SW 1271 (cell line): ENCODE measurements at places on chromosomes 3 and 15.

- DNase-seq = no peak
Observed at GRCh38 chr3:184371570-184372018, 6.4 kb downstream of the THPO start.

DNA sequence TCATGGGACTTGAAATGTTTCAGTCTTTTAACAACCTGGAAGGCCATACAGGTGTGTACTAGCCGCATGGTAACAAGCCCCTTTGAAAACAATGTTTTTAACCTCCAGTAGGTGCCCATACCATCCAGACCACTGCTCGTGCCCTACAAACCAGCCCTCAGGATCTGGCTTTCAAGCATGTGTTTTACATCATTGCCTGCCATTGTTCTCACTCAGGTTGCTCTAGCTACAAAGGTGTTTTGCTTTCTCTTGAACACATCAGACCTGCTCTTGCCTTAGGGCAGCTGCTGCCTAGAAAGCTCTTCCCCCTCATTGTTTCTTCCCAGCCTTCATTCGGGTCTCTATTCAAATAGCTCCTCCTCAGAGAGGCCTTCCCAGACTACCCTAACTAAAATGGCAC, 32.3 kb upstream of the MAP3K13 start:
- DNase-seq = no peak

DNA sequence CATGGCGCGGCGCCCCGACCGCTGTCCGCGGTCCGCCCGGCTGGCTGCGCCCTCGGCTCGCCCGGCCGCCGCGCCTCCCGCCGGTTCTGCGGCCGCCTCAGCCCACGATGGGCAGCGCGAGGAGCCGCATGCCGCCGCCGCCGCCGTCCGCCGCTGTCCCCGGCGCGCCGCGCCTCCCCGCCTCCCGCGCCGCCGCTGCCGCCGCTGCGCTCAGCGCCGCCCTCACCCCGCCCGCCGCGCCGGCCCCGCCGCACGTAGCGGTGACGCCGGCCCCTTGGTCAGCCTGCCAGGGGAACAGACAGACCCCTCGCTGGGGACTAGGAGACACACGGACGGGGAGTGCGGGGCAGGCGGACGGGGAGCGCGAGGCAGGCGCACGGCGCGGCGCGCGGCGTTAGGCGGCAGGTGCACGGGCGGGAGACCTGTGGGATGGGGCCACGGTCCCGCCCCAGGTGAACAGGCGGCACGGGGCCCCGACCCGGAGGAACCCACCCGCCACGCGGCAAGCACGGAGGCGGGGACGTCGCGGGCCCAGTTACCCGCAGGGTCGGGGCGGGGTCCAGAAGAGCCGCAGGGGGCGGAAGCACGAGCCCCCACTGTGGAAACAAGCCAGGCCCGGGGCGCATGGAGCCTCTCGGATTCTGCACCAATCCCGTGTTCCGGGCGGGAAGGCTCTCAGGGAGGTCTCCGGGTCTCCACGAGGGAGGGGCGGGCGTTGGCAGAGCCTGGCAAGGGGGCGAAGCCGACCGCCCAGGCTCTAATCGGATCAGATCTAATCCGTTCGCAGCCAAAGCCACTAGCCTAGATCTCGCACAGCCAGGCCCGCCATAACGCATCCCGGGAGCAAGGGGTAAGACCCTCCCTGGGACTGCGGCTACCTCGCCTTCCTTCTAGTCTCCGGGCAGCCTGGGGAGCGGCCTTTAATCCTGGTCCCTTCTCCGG, at the start of gene CSPG5:
TSS of gene CSPG5 (minus strand) at position 175 of the 942 bp plus-strand sequence. CDS start at position 3, 172 bp downstream.
- DNase-seq = no peak

GRCh38 chr15:100531204-100531603, 2.5 kb upstream of the CERS3 start:
- no peak for DNase-seq

DNA sequence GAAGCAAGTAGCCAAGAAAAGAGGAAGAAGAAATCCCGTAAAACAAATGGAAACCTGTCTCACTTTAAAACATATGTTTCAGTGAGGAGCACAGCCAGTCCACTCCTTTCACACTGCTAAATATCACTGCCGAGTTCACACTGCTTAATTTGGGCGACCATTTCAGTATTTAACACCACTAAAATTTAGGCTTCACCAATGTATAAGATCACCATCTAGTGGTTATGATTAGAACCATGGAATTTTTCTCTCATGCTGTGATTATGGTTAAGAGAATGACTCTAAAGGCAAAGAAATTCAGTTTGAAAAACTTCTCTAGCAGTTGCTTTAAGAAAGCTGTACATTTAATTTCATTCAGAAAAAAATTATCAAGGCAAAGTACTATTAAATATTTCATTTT, 16.6 kb downstream of the SLC4A7 start:
- peak; percentile 28 for DNase-seq

DNA sequence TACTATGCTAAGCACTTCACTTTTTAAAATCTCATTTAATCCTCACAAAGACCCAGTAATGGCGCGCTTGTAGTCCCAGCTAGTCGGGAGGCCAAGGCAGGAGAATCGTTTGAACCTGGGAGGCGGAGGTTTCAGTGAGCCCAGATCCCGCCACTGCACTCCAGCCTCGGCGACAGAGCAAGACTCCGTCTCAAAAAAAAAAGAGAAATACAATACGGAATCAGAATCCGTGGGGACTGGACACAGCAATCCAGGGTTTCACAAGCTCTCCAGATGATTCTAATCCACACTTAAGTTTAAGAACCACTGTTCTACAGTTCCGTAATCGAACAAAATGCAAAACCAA, 426 bp upstream of the SUMF1 start:
- DNase-seq = no peak

- DNase-seq = no peak
Observed at GRCh38 chr15:23616536-23616935, 31.1 kb downstream of the MAGEL2 start.

DNA sequence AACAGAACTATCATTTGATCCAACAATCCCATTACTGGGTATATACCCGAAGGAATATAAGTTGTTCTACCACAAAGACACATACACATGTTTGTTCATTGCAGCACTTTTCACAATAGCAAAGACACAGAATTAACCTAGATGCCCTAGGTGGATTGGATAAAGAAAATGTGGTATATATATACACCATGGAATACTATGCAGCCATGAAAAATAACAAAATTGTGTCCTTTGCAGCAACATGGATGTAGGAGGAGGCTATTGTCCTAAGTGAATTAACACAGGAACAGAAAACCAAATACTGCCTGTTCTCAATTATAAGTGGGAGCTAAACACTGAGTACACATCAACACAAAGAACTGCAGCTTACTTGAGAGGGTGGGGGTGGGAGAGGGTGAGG, 142.5 kb downstream of the IL20RB start:
- no peak for DNase-seq

- no peak for DNase-seq
Observed at GRCh38 chr15:58568157-58568571, 136.4 kb downstream of the LIPC start.

DNA sequence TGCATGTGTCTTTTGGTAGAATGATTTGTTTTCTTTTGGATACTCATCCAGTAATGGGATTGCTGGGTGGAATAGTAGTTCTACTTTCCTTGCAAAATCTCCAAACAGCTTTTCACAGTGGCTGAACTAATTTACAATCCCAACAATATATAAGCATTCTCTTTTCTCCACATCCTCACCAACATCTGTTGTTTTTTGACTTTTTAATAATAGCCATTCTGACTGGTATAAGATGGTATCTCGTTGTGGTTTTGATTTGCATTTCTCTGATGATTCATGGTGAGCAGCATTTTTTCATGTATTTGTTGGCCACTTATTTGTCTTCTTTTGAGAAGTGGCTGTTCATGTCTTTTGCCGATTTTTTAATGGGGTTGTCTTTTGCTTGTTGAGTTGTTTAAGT, 55.8 kb downstream of the ST8SIA2 start:
- no peak for DNase-seq

GRCh38 chr15:93566762-93567161, 477.8 kb upstream of the RGMA start:
- DNase-seq = no peak

- no peak for DNase-seq
Observed at GRCh38 chr3:175713268-175713667, 854.1 kb downstream of the NAALADL2 start.

DNA sequence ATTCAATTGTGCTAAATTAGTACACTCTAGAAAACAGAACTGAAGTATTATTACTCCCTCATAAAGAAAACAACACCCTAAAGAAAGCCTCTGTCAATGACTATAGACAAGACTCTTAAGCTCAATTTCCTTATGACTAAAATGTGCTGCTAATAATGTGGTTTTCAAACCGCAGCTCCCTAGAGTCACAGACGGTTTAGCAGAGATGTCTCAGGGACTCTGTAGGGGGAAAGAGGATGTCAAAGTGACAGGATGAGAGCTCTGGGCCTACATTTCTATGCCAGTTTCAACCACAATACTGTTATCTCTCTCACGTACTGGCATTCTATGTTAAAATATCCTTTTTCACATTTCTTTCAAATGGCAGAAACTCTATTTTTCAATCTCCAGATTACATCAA, 37.6 kb upstream of the WDR49 start:
- DNase-seq = no peak

- DNase-seq = no peak
Observed at GRCh38 chr15:51243774-51244173, 94.6 kb downstream of the CYP19A1 start.

DNA sequence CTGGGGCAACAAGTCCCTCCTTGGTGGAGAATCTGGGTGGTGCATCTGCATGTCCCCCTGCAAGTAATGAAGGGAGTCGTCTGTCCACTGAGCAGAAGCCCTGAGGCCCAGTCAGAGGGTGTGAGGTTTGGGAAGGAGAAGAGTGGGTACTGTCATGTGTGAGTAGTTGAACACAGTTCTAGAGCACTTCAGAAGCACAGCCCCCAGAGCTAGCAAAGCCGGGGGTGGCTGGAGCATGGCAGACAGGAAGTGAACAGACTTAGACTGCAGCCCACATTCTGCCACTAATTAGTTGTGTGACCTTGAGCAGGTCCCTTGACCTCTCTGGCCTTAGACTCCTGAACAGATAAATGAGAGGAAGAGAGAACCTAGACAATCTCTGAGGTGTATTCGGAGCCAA, 207.6 kb downstream of the UACA start:
- DNase-seq = no peak

- no peak for DNase-seq
Observed at GRCh38 chr3:141710121-141710520, 28.0 kb upstream of the RNF7 start.

- no peak for DNase-seq
Observed at GRCh38 chr3:58043933-58044332, 35.7 kb downstream of the FLNB start.

GRCh38 chr3:42148982-42149432, 57.9 kb downstream of the TRAK1 start:
- no peak for DNase-seq

DNA sequence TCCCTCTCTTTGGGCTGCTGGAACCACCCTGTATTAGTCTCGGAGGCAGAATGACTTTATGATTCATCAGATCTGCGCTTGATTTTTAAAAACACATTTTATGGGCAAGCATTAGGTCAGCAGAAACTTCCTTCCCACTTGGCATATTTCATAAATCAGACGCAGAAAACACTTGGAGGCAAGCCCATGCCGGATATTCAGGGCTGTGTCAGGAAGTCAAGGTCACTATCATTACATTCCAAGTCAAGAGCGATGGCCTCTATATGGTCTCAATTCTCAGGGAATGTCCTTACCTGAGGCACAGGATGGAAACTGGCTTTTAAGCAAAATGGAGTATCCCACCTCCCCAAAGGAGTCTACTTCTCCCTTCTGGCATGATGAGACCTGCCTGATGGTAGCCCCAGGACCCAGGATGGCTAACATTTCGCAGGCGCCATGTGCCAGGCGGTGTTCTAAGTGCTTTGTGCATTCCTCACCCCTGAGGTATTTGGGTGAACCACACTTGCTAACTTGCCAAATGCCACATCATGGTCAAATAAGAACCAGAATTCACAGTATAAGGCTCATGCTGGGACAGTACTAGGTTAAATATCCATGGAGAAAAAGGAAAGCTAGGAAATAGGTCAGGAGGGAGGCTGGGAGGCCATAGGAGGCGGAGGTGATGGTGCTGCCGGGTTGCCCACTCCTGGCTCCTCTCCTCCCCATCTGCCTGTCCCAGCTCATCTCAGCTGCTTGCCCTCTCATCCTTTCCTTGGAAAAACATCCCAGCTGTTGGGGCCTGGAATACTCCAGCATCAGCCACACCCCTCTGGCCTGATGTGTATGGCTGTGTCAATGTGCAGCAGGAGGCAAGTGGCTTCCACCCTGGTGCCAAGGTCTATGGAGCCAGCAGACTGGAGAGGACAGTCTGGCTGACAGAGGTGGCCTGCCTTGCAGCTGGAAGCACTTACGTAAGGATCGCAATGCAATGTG, 18.8 kb downstream of the BCL2L10 start:
- DNase-seq = peak; percentile 66

DNA sequence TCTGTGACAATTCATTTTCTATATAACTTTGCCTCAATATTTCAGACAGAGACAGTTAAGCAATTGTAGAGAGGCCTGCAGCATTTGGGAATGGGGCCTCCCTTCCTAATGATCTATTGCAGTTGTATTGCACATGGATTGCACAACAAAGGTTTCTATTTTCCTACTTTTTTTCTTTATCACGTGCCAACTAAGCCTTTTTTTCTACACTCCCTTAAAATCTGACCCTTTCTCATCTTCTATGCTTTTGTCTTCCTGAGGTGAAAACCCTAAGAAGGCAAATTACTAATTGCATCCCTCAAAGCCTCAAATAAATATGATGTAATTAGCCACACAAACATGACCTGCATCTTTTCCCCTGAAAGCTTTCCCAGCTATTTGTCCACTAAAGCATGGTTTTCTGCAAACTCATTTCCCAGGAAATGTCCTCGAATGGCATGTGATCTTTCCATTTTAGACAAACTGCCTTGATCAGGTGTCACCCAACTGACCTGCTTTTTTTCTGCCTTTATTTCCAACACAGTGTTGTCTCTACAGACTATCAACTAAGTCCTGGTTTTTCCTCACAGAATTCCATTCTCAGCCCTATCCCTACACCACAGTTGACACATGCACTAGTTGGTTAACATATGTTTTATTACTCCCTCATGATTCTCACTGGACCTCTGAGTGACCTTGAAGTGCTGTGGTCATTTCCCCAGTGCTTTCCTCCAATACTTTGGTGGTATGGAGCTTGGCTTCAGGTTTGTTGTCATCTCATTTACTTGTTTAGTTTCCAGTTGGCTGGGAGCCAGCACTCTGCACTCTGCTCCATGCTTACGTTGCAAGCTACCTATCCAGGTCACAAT, 31.9 kb upstream of the TSC22D2 start:
- no peak for DNase-seq

- no peak for DNase-seq
Observed at GRCh38 chr15:66798426-66799061, 96.5 kb downstream of the SMAD6 start.

GRCh38 chr3:168647582-168647981, 551.9 kb upstream of the GOLIM4 start:
- no peak for DNase-seq

- no peak for DNase-seq
Observed at GRCh38 chr15:57665939-57666338, 40.6 kb upstream of the POLR2M start.

DNA sequence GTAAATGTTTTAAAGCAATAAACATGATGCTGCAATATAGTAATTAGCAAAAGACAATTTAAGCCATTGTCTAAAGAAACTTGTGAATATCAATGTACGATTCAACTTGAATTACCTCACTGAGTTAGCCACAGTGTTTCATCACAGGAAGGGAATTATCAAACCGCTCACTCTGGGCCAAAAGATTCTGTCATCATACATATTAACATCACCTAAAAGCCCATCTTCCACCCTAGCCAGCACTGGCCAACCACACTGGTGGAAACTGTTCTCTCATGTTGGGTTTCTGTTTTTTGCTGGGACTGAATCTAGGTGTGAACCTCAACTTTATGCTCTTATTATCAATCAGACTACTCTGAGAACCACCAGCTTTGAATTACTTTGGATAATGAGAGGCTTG, 497.7 kb upstream of the THBS1 start:
- no peak for DNase-seq
